WTC11 (cell line): ENCODE measurements at places on chromosomes 1 and 21.
A peak's percentile ranks its signal among the peaks of the same experiment; 100 is the strongest.

DNA sequence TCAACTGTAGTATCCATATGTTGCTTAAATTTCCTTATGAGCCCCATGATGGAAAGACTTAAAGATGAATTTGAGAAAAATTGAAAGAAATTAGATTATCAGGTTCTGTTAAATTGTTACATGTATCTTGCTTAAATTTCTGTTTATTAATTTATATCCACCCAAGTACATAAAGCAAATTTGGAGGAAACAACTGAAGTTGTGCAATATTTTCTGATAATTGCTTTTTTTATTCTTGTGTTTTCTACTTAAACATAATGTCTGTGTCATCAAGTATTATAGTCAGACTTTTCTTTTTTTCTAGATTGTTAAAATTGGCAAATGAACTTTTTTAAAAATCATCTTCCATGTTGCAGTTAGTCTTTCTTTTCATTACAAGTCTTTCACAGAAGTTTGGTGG, 36.8 kb downstream of the RNF11 start:
- no peak for DNase-seq

DNA sequence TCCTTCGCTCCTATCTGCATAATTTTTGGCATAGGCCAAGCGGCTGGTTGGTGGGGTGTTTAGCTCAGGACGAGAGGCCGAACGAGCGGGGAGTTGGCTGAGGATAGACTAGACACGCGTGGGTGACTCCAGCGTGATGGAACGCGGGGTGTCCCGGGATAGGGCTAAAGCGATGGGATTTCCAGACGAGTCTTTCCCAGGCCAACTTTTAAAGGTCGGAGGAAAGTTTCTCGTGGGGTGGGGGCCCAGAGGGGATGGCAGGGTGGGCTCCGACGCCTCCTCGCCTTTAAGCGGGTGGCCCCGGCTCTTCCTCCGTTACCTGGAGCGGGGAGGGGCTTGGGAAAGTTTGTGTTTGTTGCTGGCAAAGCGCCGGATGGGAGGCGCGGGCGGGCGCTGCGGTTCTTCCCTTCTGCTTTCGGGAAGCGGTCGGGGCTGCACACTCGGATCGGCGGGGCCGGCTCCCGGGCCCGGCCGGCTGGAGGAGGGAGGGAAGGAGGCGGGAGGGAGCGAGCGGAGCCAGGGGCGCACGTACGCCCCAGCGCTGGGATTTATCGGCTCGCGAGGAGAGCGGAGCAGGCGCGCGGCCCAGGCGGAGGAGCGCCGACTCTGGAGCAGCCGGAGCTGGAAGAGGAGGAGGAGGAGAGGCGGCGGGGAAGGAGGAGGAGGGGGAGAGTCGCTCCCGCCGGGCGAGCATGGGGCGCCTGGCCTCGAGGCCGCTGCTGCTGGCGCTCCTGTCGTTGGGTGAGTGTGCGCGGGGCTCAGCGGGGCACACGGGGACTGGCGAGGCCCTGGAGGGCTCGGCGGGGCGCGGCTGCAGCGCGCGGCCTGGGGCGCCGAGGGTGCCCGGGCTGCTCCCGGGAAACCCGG, at the start of gene PTGFRN:
Gene PTGFRN, plus strand, starts transcription at position 405 of the 867 bp plus-strand sequence. Its CDS starts 288 bp downstream, at position 693.
- peak; percentile 89 for DNase-seq

- DNase-seq: no peak
Observed at GRCh38 chr1:88039240-88039639, 644.8 kb upstream of the PKN2 start.

DNA sequence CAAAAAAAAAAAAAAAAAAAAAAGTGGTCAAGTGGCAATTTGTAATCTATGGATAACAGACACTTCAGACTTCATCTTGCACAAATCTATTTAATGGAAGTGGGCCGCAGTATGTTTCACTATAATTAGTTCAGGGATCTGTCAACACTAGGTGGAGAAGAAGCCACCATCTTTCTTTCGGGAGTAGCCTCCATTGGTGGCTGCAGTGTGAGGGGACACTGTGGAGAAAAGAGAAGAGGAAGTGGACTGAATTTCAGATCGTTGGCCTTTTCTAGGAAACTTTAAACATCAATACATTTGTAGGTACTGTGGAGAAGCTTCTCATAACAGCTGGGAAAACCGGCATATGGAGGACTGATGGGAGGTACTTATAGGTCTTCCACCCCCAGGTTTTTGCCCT, 8.0 kb upstream of the ELAPOR1 start:
- DNase-seq: no peak

GRCh38 chr1:182259229-182259872, 132.2 kb downstream of the GLUL start:
- no peak for DNase-seq

- no peak for DNase-seq
Observed at GRCh38 chr1:96865731-96866685, 144.4 kb downstream of the PTBP2 start.

DNA sequence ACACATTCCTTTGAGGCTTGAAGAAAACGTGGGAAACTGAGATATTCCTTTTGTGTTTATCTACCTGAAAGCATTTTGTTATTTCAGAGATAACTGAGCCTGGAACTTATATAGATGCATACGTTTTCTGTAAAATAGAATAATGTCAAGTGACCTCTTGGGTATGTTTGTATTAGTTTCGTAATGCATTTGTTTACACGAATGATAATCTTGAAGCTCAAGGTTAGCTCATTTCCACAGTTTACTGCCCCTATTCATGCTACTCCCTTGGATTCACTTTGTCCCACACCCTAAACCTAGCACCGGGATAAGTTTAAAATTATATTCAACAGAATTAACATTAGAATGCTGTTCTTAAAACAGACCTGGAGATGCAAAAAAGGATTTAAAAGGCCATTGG, 54.4 kb downstream of the MRPL39 start:
- no peak for DNase-seq
